ENCODE measurements at places on chromosomes 5 and 9. TPM values are rescaled to one million over a fixed set of nuclear protein-coding genes. Genes with fewer than 3 reads are reported as not detected.
A peak's percentile ranks its signal among the peaks of the same experiment; 100 is the strongest.

Gene PCDHGB6
- 1.5 TPM for polyA plus RNA-seq

DNA sequence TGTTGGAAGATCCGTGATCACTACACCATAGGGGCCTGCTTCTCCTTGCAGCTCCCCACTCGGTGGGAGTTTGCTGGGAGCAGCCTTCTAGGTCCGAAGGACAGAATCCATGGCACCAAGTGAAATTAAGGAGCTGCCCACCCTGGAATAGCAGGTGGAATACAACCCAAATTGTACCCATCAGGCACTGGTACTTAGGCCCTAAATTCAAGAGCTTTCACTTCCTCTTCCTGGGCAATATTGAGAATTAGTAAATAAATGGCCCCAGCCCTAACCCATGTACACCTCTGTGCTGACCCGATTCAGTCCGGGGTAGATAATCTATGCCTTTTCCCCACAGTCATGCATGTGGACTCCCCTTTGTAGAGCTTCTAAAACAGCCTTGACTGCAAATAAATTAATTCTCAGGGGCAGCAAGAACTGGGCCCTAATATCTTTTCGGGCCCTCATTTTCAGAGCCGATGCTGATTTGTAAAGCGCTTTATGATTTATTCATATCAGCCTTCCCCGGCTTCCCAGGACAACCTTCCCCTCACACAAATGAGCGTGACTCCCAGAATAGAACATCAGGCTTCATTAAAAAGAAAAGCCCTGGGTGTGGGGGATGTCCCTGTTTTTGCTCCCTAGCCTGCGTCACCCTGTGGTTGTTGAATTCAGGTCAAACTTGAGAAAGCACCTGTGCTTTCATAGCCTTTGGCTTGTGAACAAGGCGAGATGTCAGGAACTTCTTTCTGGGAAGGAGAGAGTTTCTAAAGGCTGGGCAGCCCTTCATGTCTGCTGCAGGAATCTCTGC is 126.1 kb upstream of the TBC1D2 start:
- DNase-seq, result no peak

GRCh38 chr5:166962461-166962860 is 1329.0 kb upstream of the WWC1 start:
- DNase-seq, result no peak

DNA sequence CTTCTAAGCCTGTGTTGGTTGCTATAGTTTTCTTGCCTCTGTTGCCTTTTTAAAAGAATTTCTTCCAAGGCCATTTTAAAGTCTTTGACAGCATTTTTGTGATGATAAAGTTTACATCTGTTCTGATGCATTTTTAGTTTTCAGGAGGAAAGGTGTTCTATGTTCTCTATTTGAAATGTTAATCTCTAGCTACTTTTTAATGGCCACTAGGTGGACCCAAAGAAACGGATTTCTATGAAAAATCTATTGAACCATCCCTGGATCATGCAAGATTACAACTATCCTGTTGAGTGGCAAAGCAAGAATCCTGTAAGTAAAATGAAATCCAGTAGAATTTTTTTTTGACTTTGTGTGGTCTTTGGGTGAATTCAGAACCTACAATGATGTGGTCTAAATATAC is 60.2 kb downstream of the MELK start:
- no peak for DNase-seq

GRCh38 chr9:2413160-2413805 is 208.3 kb upstream of the VLDLR start:
- no peak for DNase-seq

- DNase-seq, result no peak
Observed at GRCh38 chr5:6143523-6143922, 234.8 kb downstream of the MED10 start.

DNA sequence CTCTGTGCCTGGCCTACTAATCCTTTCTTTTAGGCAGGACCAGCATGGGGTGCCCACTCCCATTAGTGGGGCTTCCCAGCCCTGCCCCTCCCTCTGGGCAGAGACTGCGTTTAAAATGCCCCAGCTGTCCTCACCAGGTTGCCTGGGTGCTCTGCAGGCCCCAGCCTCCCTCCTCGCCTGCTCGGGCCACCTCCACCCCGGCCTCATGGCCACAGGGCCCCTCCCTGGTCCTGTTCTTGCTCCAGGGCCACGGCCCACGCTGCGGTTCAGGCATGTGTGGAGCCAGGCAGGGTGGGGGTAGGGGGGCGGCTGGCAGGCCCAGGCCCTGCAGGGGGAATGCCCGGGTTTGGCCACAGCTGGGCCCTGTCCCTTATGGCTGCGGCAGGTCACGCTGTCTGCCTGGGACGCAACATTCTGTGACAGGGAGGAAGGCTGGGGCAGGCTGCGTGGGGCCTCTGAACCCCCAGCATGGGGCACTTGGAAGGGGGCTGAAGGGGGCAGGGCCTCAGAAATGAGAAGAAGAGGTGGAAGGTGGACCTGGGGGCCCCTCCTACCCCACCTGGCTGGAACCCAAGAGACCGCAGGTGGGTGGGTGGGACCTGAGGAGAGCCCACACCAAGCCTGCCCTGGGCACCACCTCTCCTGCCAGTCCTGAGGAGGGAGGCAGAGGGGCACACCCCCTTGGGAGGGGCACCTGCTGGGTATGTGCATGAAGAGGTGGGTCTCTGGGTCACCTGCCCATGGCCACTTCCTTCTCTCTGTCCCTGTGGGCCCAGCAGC is at the start of gene LCN12:
Gene LCN12, plus strand, starts transcription at position 733 of the 780 bp plus-strand sequence. CDS start 55 bp downstream, outside the sequence.
- DNase-seq, result peak; percentile 42

- DNase-seq, result no peak
Observed at GRCh38 chr5:78116167-78116566, 178.3 kb downstream of the AP3B1 start.

Gene PRRX2
- 0.15 TPM for polyA plus RNA-seq

- no peak for DNase-seq
Observed at GRCh38 chr5:90131383-90132133, 278.0 kb downstream of the CETN3 start.

Gene NR6A1
- polyA plus RNA-seq, result 1.4 TPM

Gene MSMP
- polyA plus RNA-seq, result 1.3 TPM

Gene RIGI
- 10.9 TPM for polyA plus RNA-seq

DNA sequence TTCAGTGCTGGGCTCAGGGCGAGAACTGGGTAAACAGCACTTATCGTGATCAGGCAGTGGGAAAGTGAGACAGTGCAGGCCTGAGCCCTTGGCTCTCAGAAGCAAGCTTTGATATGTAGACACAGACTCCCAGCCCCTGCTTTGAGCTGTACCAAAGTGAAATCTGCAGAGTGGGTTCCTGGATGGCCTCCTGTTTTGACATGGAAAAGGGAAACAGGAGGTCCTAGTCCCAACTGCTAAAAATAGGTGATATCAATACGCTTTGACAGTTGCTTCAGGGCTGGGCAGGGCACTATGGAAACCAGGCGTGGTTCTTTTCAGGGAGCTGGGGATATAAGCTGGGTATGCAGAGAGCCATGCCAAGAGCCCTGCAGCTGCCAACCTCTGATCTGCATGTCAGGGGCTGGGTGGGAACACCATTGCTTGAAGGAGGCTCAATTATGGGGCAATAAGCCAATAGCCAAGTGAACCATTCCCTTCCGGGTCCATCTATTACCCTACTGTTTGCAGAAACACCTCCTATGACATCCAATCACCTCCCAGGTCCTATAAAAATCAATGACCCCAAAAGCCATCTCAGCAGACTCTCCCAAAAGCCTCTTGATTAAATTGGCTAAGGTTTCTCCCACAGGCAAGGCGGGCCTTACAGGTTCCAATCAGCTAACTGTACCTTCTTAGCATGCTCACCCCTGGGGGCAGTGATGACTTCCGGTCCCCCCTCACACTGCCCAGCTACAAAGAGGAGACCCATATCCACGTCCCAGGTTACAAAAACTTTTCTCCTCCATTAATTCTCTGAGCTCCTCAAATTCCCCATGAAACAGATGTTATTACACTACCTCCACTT is 45.8 kb downstream of the EPB41L4B start:
- DNase-seq, result no peak

DNA sequence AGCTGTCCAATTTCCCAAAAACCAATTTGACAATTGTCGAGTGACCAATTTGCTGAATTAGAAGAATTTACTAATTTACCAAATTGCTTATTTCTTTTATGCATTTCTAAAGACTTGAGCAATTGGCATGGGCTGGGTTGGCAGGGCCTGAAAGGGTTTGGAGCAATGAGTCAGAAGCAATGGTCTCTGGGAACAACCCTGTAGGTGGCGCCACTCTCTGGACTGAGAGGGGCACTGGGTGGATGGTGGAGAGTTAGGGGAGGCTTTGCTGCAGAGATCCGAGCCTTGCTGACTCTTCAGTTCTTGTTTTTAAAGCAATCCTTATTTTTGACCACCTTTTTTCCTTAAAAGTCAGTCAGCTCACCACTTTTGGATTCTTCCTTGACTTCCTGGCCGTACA is 71.5 kb upstream of the RPS23 start:
- peak; percentile 36 for DNase-seq

DNA sequence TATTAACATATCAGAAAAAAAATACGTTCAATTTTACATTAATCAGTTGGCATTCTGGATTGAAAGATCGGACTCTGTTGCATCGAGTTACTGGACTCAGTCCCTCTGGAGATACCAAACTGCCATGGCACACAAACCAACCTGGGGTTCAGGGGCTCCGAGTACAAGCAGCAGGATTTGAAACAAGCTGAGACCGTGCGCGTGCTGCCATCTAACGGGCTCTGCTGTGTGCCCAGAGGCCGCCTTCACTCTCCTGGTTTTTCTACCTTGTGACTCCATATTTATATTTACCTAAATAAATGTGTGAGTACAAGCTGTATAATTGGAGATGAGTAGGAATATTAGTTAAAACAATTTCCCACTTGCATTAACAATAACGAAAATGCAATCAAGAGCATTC is 48.2 kb downstream of the ANXA1 start:
- no peak for DNase-seq

- DNase-seq, result peak; percentile 24
Observed at GRCh38 chr5:14581891-14582796, 552 bp downstream of the OTULINL start.

Gene IL4
- not detected for polyA plus RNA-seq

GRCh38 chr5:109089191-109089590 is 320.6 kb downstream of the PJA2 start:
- DNase-seq, result no peak

Gene PCDHB13
- polyA plus RNA-seq, result 1.3 TPM

- no peak for DNase-seq
Observed at GRCh38 chr9:126782053-126782388, 22.8 kb upstream of the ZBTB43 start.

Gene NR5A1
- polyA plus RNA-seq, result 312 TPM

Gene ANXA1
- 114 TPM for polyA plus RNA-seq

- peak; percentile 37 for DNase-seq
Observed at GRCh38 chr9:91261417-91261816, 100.3 kb downstream of the AUH start.

- DNase-seq, result no peak
Observed at GRCh38 chr5:140391732-140392131, 9.9 kb upstream of the ANKHD1 start.

- DNase-seq, result no peak
Observed at GRCh38 chr9:93237540-93237939, 53.6 kb downstream of the WNK2 start.

DNA sequence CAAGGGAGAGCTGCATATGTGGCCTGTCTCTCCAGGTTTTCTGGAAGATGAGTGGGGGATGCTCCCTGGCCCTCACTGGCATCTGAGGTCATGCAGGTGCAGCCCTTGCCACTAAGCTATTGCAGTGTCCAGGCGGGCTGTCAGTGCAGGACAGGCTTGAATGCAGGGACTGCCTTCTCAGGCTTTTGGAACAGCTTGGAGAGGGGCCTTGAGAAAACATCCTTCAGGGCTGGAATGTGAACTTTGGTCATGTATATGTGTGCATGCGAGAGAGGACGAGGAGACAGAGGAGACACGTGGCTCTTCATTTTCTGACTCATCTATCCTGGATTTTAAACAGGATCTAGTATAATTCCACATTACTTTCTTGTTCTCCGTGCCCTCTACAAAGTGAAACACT is 90.3 kb downstream of the MACROH2A1 start:
- DNase-seq, result peak; percentile 48

GRCh38 chr9:79630521-79631403 is 59.0 kb downstream of the TLE4 start:
- DNase-seq, result no peak

DNA sequence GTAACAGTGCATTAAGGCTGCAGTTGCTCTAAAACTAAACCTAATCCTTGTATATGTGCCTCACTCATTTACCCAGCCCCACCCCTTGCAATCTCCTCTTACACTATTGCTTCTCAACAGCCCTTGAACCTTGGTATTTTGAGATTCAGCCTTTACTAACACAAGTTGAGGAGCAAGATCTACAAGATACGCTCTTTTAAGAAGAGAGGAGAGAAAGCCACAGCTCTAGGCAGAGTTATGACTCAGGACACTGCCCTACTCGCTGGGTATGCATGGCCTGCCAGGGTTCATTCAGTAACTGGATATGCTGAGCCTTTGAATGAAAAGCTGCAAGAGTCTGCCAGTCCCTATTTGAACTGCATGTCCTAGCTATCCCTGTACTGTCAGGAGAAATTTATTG is 219.5 kb downstream of the PCSK5 start:
- peak; percentile 45 for DNase-seq

GRCh38 chr5:145661737-145662485 is 173.2 kb downstream of the PRELID2 start:
- DNase-seq, result no peak

DNA sequence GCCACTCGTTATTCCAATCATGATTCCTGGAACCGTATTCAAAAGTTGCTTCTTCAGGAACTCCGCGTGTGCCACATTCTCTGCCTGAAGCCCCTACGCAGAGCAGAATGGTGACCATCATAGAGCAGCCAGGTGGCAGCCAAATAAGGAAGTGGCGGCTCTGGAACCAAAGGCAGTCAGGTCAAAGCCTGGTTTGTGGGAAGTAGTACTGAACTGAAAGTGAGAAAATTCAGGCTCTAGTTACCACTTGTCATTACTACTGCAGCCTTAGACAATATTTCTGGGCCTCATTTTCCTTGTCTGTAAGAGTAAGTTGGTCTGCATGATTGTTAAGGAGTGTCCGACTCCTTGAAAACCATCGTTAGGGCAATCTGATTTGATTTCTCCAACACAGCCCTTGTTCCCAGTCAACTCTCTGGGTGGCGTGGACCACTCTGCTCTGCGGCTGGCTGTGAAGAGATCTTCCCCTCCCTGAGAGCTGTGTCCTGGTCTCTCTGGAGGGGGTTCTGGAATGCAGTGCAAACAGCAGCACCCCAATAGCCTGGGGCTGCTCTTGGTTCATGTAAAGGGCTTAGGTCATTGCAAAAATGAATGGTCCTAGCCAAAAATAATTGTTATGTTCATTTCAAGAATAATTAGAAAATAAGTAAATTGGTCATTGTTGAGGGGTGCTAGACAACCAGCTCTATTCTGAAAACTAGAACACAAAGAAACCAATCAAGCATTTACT is 102.4 kb downstream of the MED27 start:
- DNase-seq, result no peak

- no peak for DNase-seq
Observed at GRCh38 chr5:111480346-111480745, 32.0 kb downstream of the STARD4 start.

GRCh38 chr9:88388886-88389605 is 802 bp downstream of the SPIN1 start:
- DNase-seq, result no peak

Gene RASGEF1C
- 0.67 TPM for polyA plus RNA-seq
